ENCODE measurements at places on chromosomes 3 and 15.

GRCh38 chr15:95830281-95830680 is 500.2 kb upstream of the NR2F2 start:
- no peak for DNase-seq

- DNase-seq = no peak
These were observed 70.5 kb upstream of the ALDH1A3 start for GRCh38 chr15:100809151-100809550.

- DNase-seq = no peak
These were observed 47.0 kb downstream of the MAP2K1 start for GRCh38 chr15:66433726-66434125.

DNA sequence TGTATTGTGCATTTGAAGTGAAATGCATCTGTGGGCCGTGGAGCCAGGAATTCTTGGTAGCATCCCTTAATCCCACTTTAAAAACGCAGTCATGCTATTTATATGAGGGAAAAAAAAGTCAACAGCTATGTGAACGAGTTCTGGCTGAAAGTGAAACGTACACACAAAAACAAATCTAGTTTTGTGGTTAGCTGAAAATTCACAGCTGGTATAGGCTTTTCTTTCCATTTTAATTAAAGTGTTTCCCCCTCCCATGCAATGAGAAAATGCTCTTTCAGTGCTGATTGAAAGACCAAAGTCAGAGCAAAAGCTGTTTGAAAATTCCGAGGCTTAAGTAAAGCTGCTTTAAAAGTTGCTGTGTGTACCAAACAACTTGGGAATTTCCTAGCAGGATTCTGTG is 297.4 kb downstream of the PLCL2 start:
- no peak for DNase-seq

DNA sequence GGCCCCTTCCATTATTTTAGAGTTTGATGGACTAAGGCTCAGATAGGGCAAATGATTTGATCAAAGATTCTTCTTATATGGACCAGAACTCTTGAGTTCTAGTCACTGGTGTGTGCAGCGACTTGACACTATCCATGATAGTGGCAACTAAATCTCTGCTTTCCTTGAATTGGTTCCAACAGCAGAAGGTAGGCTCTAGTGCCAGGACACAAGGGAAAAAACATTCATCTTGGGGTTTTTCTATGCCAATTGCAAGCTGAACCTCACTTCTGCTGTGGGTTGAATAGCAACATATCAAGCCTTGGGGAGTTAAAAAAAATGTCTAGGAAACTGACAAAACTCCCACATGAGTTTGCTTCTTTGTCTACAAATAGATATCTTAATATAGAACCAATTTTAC is 35.1 kb downstream of the CTXND1 start:
- DNase-seq = no peak

DNA sequence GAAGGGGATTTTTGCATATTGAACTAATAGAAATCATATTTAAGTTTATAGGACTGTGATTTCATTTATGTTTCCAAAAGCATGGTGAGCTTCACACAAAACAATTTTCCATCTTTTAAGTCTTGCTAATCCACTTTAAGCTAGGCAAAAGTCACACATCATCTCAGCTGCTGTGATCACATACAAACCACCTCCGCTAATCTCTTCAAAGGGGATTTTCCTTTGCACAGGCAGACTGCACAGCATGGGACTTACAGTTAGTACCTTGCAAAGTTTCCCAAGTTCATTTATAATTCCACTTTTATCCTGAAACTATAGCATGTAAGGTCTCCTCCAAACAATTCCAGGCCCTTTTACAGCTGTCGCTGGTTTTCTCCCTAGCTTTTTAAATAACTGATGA is 225.1 kb upstream of the CNTN3 start:
- DNase-seq = no peak

- no peak for DNase-seq
These were observed 15.4 kb downstream of the MAPKBP1 start for GRCh38 chr15:41789662-41790061.

GRCh38 chr3:107142171-107142570 is 235.1 kb upstream of the CCDC54 start:
- DNase-seq = no peak

GRCh38 chr3:115790759-115791158 is 167.4 kb downstream of the GAP43 start:
- peak; percentile 37 for DNase-seq

DNA sequence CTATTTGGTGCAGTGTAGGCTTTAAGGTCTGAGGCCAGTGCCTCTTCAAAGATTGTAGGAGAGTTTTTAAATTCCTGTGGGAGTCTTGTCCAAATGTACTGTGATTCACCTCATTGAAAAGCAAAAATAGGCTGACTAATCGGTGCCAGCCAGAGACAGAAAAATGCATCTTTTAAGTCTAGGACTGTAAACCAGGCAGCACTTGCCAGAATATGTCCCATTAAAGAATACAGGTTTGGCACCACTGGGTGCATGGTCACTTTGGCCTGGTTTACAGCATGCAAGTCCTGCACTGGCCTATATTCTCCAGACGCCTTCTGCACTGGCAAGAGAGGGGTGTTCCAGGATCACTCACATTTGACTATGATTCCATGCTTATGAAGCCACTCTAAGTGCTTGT is 20.3 kb upstream of the NOX5 start:
- no peak for DNase-seq

GRCh38 chr3:189355481-189356201 is 183.9 kb downstream of the TPRG1 start:
- DNase-seq = no peak

GRCh38 chr3:122947196-122947595 is 80.4 kb downstream of the SEMA5B start:
- DNase-seq = no peak

DNA sequence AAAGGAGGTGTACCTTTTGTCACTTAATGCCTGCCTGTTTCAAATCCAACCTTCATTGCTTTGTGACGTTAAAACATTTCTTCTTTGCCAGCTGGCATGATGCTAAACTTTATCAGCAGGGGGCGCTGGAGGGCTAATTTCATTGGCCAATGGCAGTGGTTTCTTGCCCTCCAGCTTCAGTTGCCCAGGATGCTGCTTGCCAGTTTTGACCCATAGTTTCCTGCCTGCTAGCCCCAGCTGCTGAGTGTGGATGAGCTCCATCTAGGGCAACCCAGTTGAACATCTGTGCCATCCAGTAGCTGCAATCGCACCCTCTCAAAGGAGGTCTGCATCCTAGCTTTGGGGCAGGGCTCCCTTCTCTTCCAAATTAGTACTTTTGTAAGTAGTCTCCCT is 22.1 kb downstream of the ACKR2 start:
- DNase-seq = peak; percentile 45

DNA sequence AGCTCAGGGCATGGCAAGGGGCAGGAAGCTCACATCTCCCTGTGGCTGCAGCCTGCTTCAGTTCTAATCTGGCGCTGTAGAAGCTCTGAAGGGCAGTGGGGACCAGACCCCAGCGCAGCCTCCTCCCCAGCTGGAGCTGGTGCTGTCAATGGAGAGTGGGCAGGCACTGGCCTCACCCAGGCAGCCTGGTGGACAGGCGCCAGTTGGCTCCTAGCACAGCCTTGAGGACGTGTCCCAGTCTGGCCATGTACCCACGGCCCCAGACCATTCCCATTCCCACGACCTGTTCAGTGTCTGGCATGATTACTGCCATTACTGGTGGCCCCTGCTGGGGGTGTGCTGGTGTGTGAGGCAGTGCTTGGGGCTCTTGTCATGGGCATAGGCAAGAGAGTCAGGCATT is 16.3 kb downstream of the TYRO3 start:
- no peak for DNase-seq

DNA sequence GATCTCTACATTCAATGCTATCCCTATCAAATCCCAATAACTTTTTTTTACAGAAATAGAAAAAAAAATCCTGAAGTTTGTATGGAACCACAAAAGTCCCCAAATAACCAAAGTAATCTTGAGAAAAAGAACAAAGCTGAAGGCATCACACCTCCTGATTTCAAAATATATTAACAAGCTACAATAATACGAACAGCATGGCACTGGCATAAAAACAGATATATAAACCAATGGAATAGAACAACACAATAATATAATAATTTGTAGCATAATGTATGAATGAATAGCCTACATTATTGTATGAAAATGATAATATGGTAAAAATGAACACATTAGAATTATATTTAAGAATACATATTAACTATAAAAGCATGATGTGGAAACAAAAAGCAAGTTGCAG is 76.7 kb upstream of the TMC3 start:
- DNase-seq = no peak

GRCh38 chr3:131141770-131142169 is 115.1 kb downstream of the NEK11 start:
- DNase-seq = no peak

DNA sequence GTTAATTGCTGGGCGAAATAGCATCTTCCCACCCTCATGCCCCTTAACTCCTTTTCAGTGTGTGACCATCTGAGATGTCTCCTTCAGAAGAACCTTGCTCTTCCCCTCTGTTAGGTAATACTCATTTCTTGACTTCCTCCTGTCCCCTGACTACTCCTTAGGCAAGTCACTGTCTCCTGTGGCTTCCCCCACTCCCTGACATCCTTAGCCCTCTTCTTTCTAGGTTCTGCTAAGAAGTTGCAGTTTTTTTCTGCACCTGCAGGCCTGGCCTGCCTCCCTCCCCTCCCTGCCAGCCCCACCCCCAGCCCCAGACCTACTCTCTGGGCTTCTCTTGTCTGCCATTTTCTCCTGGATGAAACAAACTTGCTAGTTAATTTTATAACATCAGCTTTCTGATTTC is 15.2 kb upstream of the EID1 start:
- no peak for DNase-seq

GRCh38 chr15:25525741-25526140 is 86.9 kb upstream of the UBE3A start:
- no peak for DNase-seq

DNA sequence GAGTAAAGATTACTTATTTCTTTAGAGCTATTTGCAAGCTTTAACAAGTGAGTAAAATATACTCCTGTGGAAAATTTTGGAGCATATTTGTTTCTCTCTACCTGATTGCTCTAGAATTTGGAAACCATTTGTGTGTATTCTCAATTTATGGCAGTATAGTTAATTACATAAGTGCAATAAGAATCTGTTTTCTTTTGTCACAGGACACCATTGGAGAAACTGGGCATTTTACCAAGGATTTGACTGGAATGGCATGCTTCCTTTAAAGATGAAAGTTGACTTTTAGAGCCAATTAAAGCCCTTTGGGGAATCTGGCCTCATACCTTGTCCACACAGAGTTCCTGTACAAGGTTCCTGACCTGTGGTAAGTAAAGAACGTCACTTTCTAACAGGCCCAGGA is 38.4 kb downstream of the PAQR5 start:
- no peak for DNase-seq

DNA sequence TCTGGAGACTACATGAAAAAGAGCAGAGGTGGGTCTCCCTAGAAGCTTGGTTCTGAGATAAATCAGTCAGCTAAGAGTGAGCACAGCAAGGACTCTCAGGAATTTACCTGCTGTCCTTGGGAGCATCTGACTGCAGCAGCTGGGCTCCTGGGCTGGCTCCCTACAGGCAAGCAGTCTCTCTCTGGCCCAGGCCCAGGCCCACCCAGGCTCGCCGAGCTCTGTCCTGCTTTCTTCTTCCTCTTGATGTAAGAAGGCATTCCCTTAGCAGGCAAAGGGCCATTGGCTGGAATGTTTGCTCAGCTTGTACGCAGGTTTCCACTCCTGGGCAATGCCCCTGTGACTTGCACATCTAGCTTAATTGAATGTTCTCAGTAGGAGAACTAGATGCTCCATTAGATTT is 4.3 kb upstream of the RBP2 start:
- no peak for DNase-seq

- no peak for DNase-seq
These were observed 2.4 kb downstream of the PARP3 start for GRCh38 chr3:51944451-51945021.

DNA sequence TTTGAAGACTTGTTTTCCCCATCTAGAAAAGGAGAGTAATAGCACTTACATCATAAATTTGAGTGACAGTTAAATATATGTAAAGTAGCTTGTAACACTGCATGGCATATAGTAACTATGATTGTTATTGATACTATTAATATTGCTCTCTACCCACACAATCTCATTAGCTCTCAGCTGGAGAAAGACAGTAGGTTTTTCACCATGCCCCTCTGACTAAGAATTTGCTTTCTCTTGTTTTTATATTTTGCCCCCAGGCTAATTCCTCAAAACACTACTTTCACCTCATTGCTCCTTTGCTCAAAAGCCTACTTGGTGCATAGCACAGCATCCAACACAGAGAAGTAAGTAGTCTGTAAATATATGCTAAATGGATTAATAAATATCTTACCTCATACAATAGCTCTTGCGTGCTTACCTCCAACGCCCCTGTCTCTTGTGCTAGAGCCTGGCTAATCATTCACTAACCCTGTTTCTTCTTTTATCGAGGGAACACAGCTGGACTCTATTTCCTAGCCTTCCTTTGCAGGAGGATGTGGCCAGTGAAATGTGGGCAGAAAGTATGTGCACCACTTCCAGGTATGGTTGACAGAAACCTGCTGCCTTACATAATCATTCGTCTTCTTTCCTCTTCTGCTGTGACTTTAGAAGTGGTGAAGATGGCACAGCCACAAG is 190.0 kb downstream of the PLCH1 start:
- DNase-seq = no peak

DNA sequence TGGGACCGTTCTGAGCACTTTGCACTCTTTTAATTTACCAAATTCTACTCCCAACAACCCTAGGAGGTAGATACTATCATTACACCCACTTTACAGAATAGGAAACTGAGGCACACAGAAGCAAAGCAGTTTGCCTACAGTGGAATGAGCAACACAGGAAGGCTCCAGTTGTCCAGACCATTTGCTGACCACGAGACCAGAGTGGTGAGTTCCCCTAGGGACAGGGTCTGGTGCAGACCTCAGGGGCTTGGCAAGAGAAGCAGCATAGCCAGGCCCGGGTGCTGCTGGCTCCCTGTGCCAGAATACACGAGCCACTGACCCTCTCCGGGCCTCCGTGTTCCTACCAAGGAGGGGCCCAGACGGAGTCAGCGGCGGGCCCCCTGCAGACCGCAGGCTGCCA is 26.5 kb downstream of the PLXND1 start:
- DNase-seq = no peak

- DNase-seq = no peak
These were observed 8.5 kb downstream of the TBC1D2B start for GRCh38 chr15:78069052-78069414.

DNA sequence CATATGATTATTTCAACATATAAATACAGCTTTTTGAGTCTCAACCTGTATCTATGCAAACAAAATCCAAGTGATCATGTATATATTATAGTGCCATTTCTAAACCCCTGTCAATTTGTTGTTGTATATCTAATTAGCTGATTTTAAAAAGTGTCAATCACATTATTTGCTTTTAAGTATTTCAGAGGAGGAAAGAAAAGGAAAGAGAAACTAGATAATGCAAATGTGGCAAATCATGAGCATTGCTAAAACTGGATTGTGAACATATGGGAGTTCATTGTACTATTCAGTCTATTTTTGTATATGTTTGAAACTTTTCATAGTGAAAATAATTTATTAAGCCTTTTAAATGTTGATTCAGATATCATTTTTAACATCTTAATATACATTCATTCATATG is 190.7 kb downstream of the ZIC4 start:
- no peak for DNase-seq

DNA sequence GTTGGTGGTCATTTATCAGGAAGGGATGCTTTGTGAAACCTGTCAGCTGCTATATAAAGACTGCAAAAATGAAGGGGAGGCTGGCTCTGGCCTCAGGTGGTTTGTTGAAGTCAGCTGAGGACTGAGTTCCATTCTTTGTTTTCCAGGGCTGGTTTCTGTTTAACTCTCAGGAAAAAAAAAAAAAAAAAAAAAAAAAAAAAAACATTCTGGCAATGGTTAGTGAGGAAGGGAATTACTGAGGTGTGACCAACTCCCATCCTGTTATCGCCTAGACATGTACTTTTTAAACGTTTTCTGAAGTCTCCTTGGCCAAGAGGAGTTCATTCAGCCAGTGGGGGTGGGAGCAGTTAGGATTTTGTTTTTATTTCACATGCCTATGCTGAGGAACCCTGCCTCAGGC is 316.3 kb downstream of the OXSM start:
- no peak for DNase-seq
